ENCODE measurements at places on chromosomes 6 and 20.

GRCh38 chr6:38352636-38353035 lies 287.1 kb downstream of the BTBD9 start:
- no peak for DNase-seq

DNA sequence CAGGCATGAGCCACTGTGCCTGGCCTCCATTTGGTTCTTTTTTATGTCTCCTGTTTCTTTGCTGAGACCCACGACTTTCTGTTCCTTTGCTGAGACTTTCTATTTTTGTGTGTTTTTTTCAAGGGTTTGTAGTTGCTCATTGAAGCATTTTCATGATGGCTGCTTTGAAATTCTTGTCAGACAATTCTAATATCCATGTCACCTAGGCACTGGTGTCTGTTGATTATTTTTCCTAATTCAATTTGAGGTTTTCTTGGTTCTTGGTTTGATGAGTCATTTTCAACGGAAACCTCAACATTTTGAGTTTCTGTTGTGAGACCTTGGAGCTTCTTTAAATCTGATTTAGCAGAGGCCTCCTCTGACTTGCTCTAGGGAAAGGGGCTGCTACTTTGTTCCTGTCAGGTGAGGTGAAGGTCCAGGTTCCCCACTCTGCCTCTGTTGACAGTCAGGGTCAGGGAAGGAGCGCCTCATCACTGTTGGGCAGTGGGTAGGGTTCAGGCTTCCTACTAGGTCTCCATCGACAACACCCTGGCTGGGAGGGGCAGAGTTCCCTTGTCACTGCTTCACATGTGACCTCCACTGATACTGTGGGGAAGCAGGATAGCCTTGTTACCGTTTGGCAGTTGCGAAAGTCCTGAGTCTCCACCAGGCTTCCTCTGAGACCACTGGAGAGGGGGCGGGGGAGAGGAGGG lies 67.2 kb upstream of the RNF24 start:
- DNase-seq: peak; percentile 94

DNA sequence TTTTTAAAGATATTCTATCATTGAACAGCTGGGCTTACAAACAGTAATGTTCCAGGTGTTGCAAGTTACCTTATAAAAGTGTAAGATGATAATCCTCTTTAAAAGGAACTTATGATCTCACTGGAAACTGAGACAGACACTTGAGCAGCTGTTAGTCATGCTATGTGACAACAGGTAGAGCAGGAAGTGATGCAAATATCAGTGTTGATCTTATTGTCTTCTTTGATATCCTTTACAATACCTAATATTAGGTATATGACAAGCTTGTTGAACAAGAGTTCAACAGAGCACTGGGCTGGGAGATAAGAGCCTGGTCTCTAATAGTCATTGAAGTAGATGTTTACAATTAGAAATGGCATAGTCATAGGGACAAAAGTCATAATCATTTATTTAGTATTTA lies 150.0 kb downstream of the UBE3D start:
- no peak for DNase-seq

- peak; percentile 55 for DNase-seq
These were observed 4.6 kb upstream of the GUCA1B start for GRCh38 chr6:42199106-42199981.

- no peak for DNase-seq
These were observed 14.9 kb downstream of the SH3BGRL2 start for GRCh38 chr6:79646006-79646405.

DNA sequence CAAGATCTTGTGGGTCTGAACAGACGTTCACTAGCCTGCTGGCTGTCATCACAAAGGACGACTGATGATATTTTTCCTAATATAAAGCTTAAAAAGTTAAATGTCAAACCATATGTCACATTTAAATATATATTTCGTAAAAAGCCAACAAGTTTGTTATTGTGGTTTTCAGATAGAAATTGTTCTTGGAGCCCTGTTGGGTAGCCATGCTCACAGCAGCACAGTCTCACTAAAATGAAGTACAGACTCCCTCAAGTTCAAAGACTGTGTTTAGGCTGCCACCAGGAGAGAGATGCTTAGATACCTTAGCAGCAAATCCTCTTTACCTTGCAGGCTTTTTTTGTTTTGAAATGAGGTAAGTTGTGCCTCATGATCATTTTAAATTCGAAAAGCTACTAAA lies 17.8 kb downstream of the EEF1E1 start:
- no peak for DNase-seq

GRCh38 chr6:166728884-166729530 lies 102.0 kb upstream of the RPS6KA2 start:
- DNase-seq: no peak

GRCh38 chr20:44489931-44490330 lies 14.3 kb downstream of the TTPAL start:
- DNase-seq: no peak

GRCh38 chr6:1388630-1389368 lies 577 bp upstream of the FOXF2 start:
- no peak for DNase-seq

DNA sequence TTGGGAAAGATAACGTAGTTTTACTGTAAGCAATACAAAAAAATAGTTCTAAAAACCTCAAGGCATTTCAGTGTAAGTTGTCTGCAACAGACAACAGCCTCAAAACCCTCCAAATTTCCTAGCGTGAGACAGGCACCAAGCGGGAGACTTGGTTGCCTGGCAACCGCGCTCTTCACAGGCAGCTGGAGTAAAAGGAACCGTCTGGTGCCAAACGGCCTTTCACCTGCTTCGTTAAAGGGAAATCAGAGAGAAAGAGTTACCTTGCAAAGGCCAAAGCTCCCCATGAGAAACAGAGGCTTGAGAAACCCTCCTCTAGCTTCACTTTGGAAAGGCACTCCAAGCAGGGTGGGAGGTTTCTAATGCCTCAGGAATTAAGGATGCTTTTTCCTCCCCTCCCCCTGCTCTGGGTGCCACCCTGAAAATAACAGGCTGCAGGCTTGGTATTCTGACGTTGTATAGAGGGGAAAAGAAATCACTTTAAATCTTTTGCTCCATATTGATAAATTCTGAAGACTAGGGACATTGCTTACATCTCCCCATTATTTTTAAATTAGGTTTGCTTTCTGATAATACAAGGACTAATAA lies 129.7 kb upstream of the UFL1 start:
- peak; percentile 16 for DNase-seq

DNA sequence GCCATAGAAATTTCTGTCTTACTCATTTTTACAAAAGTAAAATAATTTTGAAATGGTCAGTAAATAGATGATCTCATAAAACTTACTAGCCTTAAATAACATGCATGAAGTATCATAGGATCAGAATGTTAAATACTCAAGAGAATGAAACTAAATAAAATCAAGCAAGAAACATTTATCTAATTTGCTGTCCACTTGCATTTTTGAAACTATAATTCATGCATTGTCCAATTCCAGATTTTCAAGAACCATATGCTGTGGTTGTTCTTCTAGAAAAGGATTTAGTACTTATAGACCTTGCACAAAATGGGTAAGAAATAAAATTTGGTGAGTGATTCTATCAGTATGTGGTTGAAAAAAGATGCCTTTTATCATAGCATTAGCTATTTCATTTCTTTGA lies 107.0 kb downstream of the STXBP5 start:
- no peak for DNase-seq

GRCh38 chr20:58479726-58480440 lies 35.3 kb downstream of the APCDD1L start:
- no peak for DNase-seq

GRCh38 chr6:157173776-157174175 lies 149.5 kb downstream of the TMEM242 start:
- DNase-seq: no peak

DNA sequence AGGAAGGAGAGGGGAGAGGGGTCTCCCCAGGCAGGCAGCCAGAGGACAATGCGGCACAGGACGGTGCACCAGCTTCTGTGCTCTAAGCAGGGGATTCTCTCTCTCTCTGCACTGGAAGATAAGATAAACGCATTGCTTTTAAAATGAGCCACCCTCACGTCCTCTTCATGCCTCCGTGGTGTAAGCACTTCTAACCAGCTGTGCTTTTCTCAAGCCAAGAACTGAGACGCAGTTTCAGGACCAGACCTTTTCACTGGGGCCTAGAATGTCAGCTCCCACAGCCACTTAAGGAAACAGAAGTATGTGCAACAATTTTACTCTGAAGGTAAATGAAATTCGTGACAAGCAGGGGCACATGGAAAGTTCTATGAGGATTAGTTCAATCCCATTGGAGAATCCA lies 82.4 kb downstream of the PSMB1 start:
- no peak for DNase-seq

GRCh38 chr6:761997-762396 lies 69.1 kb upstream of the EXOC2 start:
- DNase-seq: no peak

DNA sequence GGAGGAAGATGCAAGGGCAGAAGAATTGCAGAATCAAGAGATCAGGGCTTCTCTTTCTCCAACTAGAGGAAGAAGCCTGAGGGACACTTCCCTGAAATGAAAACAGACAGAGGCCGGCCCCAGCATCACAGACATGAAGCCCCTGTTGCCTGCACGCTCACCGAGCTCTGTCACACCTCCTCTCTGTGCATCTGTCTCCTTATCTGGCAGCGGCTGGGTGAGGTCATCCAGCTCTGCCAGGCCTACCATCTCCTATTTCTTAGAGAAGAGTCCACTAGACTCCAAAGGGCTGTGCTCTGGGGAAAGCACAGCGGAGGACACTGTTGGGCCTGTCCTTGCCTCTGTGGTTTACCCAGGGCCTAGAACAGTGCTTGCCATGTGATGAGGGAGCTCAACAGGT lies 71.9 kb upstream of the MLN start:
- DNase-seq: no peak

- no peak for DNase-seq
These were observed 44.8 kb downstream of the RIPOR3 start for GRCh38 chr20:50646483-50646996.

Data from KBM-7 (cell line).